ENCODE measurements at places on chromosomes 11 and 22.

DNA sequence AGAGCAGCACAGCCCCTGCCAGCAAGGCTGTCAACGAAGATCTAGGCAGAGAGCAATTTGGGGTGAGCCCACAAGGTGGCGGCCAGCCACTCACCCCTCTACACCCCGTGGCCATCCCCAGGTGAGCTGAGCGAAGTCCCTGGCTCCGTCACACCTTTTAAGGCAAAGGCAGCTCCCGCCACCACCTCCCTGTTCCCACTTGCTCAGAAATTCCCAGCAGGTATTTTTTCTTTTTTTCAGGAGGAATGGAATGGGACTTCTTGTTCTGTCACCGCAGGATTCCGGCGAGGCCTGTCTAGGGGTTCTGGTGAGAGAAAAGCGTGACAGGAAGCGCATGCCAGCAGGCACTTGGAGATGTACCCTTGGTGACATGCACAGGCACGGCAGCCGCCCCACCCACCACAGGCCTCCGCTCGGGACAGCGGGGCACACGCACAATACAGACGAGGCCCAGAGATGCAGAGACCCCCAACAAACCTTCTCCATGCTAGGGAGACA lies 10.0 kb downstream of the RPL3 start:
- DNase-seq, result no peak

DNA sequence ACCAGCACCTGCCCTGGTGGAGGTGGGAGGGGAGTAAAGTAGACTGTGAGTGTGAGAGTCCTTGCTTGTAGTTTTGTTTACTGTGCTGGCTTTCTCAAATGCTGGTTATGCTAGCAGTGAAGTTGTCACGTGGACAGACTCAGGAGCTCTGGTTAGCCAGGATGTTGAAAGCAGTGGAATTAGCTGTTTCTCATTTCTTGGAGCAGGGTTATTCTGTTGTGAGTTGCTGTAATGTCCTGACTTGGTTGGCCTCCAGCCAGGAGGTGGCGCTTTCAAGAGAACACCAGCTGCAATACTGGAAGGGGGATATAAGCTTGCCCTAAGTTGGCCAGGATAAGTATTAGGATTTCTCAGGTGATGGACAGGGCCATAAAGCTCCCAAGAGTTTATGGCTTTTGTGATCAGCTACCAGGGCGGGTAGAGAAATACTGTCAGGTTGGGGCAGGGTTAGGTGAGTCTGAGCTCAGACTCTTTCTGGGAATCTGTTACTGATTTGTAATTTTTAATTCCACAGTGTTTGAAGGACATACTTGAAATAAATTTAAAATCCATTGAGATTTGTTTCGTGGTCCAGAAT lies 13.7 kb downstream of the CYP2D6 start:
- DNase-seq, result no peak

- no peak for DNase-seq
Measured at GRCh38 chr11:115990004-115990447, 485.8 kb upstream of the CADM1 start.

DNA sequence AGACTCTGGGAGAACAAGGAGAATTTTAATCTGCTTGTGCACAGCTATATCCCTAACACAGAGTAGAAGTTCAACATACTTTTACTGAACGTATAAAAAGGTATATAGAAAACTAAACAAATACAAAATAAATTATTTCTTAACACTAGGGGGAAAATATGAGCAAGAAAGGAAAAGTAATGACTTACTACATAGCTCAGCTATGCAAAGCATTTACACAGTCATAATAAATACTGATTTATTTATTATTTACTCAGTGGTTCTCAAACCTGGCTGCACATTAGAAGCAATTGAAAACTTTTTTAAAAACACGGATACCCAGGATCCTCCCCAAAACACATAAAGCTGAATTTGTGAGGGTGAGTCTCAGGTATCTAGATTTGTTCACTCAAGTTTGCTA lies 182.5 kb downstream of the TTC28 start:
- no peak for DNase-seq

DNA sequence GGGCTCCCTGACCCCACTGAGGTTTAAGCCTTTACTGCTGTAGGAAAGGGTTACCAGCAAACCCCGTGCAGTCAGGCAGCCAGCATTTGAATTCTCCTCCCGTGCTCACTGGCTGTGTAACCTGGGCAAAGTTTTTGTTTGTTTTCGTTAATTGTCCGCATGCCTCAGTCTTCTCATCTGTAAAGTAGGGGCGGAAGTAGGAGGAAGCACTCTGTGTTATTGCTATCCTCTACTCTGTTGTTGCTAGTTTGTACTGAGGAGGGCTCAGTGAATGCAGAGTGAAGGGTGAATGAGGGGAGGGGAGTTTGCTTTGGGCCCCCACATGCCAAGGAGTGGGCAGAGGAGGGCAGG lies 14.0 kb upstream of the SYT7 start:
- DNase-seq, result no peak

DNA sequence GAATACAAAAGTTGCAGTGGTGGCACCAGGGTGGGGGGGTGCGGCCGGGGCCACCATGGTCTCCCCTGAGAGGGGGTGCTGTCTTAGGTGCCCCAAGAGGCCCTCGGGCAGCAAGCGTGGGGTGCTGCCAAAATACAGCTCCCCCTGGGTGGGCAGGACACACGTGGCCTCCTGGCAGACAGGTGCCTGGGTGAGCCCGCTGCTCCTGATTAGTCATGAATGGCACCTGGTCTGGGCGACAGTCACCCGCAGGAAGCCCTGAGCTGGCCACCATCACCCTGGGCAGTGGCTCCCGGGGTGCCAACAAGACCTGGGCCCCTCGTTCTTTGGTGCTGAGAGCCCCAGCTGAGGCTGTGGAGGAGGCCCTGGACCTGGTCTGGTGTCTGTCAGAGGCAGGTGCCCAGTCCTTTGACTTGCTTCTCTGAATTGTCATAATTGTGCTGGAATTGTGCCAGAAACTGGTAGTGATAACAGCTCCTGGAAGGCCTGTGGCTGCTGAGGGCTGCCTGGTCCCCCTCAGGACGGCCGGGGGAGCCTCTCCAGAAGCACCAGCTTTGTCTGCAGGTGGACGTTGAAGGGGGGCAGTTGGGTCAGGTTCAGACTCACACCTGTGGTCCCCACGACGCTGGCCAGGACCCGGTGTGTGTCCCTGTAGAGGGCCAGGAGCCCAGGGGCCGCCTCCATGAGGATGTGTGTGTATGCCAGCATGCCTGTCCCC lies 14.8 kb downstream of the ALG12 start:
- no peak for DNase-seq

GRCh38 chr11:116471608-116472256 lies 301.1 kb downstream of the BUD13 start:
- no peak for DNase-seq

GRCh38 chr11:74141241-74141695 lies 29.5 kb downstream of the C2CD3 start:
- no peak for DNase-seq

DNA sequence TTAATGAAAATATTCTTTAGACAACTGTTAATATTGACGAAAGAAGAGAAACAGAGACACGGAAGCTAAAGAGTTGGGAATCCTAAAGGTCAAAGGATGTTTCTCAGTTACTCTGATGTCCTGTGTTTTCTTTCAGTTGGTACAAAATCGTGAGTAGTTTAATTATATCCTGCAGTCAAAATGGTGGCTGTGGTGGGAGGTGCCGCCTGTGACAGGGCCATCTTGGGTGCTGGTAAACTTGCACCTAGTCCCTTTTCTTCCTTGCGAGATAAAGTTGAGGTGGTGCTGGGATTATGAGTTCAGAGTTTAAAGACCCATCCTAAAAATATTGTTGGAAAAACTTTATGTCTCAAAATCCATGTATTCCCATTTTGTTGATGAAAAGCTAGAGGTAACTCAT lies 2.2 kb downstream of the CECR2 start:
- DNase-seq, result no peak

GRCh38 chr11:103700622-103701021 lies 335.8 kb upstream of the DDI1 start:
- no peak for DNase-seq

GRCh38 chr11:62000539-62001446 lies 33.4 kb upstream of the FTH1 start:
- no peak for DNase-seq

- DNase-seq, result no peak
Measured at GRCh38 chr22:39091126-39092081, 5.6 kb upstream of the APOBEC3H start.

DNA sequence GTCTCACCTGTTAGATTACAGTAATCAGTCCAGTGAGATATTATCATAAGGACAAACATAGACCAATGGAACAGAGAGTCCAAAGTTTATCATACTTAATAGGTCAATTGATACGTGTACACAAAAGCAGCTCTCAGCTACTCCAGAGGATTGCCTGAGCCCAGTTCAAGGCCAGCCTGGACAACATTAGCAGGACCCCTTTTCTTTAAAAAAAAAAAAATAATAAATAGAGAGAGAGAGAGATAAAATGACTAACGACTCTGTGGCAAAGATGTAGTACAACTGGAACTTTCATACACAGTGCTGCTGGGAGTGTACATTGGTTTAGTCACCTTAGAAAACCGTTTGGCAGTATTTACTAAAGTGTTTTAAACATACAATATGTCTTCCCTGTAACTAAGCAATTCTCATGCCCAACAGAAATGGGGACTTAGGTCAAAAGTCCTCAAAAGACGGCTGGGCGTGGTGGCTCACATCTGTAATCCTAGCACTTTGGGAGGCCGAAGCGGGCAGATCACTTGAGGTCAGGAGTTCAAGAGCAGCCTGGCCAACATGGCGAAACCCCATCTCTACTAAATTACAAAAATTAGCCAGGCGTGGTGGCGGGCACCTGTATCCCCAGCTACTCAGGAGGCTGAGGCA lies 10.6 kb downstream of the SNX32 start:
- DNase-seq, result no peak

GRCh38 chr22:42016111-42016510 lies 17.5 kb downstream of the WBP2NL start:
- no peak for DNase-seq

DNA sequence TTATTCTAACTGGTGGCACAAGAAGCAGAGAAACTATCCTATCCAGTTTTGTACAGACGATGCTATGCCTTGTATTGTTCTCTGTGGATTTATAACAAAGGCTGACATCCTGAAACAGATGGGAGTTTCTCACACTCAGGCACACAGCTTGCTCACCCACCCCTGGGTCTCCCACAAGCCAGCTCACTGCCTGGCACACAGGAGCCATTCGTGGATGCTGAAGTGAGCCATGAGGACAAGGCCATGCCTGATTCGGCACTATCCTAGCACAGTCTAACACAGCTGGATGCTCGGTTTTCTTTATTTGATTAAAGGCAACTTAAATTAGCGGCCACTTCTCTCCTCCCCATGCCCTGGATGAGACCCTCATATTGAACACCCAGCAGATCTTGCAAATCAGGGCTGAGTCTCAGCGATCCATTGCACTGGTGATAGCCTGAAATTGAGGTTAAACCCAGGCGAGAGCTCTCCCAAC lies 25.7 kb upstream of the TMPRSS4 start:
- no peak for DNase-seq

GRCh38 chr11:14350716-14351238 lies 8.2 kb downstream of the RRAS2 start:
- no peak for DNase-seq

- DNase-seq, result no peak
Measured at GRCh38 chr22:48373626-48374173, 1454.0 kb downstream of the BRD1 start.

GRCh38 chr22:35900483-35901168 lies 128.0 kb downstream of the RBFOX2 start:
- no peak for DNase-seq

DNA sequence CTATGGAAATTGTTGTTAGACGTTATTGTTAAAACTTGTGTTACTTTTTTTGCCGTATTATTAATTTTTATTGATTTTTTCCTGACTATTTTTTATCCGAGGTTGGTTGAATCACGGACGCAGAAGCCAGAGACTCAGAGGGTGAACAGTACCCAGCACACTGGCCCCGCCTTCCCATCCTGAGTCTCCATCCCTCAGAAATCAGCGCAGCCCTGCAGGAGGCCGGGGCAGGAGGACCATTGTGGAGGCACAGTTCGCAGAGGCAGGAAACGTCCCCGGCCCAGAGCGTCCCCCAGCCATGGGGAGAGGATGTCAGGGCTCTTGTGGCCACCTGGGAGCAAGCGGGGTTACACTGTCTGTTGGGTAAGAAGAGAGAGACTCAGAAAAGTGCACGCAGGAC lies 843.0 kb downstream of the BRD1 start:
- no peak for DNase-seq

DNA sequence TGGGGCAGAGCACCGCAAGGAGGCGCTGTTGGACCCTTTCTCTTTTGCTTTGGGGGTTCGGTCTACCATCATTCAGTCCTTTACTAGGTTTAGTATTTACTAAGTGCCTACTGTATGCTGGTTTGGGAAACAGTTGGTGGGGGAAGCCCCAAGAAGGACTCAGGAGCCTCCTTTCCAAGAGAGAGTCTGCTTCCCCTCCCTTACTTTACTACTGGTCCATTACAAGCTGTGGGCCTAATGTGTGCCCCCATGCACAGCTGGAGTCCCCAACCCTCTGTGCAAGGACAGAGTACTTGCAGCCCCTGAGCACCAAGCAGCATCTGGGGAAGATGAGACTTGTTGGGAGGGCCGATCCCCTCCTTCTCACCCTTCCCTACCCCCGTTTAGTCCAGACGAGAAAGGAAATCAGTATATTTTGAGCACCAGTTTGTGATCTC lies 876 bp upstream of the UBE2L6 start:
- peak; percentile 89 for DNase-seq

GRCh38 chr11:97895572-97895971 lies 1125.2 kb upstream of the CNTN5 start:
- DNase-seq, result no peak

- no peak for DNase-seq
Measured at GRCh38 chr11:3959903-3960265, 104.4 kb downstream of the STIM1 start.

GRCh38 chr11:2363577-2364370 lies 13.3 kb upstream of the CD81 start:
- DNase-seq, result no peak

DNA sequence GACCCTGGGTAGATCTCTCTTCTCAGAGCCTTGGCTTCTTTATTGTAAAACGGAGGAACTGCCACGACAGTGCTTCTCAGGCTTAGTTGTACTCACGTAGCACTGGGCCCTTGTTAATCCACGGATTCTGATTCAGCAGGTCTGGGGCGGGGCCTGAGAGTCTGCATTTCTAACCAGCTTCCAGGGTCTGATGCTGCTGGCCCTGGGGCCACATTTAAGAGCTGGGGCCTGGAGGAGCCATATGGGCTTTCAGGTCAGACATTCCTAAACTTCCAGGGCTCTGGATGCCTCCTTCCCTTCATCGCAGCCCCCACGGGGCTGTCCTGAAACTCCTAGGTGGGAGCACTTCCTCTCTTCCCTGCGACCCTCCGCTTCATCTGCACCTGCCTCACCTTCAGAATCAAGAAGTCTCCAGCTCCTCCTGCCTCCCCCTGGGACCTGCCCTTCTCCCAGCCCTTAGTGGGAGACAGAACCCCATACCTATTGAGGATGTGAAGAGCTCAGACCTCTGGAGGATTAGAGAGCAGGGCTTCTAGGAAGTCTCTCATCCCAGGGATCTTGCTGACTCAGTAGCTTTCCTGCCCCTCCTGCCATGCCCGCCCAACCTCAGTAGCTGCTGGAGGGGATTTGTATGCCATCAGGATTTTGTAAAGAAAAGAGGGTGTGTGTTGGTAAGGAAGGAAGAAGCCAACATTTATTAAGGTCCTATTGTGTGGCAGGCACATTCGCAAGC lies 92.5 kb downstream of the LRRC32 start:
- DNase-seq, result no peak

GRCh38 chr22:17773606-17774205 lies 563 bp downstream of the BID start:
- peak; percentile 67 for DNase-seq

- DNase-seq, result no peak
Measured at GRCh38 chr11:25597696-25598095, 734.2 kb upstream of the ANO3 start.

GRCh38 chr11:129702410-129703398 lies 112.9 kb upstream of the TMEM45B start:
- DNase-seq, result no peak

Data from CD4-positive, alpha-beta T cell treated with Interleukin-4 for 1 hour (primary cell).